Activated CD4-positive, alpha-beta T cell treated with anti-CD3 and anti-CD28 coated beads, Interleukin-2, amount 50 U/mL, for 48 hours (primary cell): ENCODE measurements at places on chromosomes 13 and 19.

GRCh38 chr13:79722885-79723445 lies 242.0 kb downstream of the NDFIP2 start:
- no peak for DNase-seq

- DNase-seq, result no peak
Measured at GRCh38 chr13:63455938-63456337, 2040.3 kb upstream of the PCDH20 start.

DNA sequence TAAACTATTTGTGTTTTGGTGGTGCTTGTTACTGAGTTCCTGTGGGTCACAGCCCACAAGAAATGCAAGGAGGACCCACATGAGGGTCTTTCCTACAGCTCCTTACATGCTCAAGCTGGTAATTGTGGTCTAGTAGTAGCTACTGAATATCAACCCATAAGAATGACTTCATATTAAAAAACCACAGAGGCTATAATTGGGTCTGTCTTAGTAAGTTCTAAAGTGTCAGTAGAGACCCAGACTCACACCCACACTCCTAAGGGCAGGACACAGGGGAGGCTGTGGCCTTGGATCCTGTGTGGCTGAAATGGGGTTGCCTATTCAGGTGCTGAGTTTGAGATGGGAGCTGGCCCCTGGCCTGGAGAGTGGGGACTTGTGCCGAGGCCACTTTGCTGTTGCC lies 19.6 kb downstream of the TFDP1 start:
- DNase-seq, result no peak

- no peak for DNase-seq
Measured at GRCh38 chr19:7792281-7792680, 29.2 kb downstream of the CLEC4M start.

DNA sequence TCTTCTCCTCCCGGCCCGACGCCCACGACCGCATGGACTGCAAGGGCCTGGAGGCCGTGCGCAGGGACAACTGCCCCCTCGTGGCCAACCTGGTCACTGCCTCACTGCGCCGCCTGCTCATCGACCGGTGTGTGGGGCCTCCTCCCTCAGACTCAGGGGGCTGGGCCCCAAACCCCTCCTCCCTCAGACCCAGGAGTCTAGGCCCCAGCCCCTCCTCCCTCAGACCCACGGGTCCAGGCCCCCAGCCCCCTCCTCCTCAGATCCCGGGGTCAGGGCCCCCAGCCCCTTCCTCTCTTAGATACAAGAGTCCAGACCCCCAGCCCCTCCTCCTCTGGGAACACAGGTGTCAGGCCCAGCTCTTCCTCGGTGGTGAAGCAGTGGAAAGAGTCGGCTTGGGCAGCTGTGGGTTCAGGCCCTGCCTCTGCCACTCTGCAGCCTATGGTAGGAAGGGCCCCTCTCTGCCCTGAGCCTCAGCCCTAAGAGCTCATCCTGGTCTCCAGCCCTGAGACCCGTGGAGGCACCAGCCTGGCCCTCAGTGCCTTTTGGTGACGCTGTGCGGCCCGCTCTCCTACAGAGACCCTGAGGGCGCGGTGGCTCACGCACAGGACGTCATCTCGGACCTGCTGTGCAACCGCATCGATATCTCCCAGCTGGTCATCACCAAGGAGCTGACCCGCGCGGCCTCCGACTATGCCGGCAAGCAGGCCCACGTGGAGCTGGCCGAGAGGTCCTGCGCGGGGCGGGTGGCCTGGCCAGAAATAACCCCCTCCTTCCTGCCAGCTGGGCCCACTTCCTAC lies 3.7 kb upstream of the SPIB start:
- DNase-seq, result peak; percentile 82

DNA sequence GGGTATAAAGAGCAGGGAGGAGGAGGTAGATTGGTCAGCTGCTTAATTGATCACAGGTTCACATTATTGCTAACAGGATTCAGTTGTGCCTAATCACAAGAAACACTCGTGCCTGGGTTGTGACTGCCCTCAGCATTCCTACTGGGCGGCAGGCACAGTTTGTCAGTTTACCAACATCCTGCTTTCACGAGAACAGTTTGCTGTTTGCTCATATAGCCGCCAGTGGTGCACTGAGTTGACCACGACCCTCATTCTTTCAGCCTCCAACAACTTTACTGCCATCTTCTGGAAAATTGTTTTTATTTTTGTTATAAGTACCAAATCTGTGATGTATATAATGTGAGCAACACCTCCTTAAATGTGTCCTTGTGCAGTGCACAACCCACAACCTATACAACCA lies 16.2 kb upstream of the IFT88 start:
- DNase-seq, result no peak

- no peak for DNase-seq
Measured at GRCh38 chr13:111304603-111305289, 15.7 kb upstream of the TEX29 start.

DNA sequence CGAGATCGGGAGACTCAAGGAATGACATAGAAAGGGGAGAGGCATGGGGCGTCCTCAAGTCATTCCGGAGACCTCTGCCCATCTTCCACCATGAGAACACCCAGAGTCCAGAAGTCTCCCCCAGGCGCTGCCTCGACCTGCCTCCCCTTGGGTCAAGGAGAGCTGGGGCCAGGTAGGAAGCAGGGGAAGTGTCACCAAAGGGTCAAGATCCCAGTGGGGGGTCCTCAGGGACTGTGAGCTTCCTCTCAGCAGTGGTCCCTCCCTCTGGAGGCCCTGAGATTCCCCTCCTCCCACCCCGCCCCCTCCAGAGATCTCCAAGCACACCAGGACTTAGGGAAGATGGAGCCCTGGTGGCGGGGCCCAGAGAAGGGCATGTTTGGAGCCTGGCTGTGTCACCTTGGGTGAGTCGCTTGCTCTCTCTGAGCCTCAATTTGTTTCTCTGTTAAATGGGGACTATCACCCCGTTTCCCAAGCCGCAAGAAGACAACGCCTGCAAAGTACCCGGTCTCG lies 919 bp downstream of the DACT3 start:
- DNase-seq, result peak; percentile 20

DNA sequence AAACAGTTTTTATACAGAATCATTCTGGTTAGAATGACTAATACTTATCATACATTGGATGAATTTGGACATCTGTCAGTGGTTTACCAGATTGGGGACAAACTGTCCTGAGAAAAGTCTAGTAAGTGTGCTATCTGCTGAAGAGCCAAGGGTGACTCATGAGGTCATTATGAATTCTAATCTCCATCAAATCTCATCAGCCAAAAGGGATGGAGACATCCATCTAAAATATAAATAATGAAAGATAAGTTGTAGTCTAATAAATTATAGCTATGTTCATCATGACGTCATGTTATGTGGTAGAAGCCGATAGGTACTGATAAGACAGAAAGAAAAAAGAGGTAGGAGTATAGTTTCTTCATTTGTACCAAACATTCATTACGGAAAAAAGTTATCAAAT lies 804.4 kb downstream of the PCDH9 start:
- DNase-seq, result no peak

DNA sequence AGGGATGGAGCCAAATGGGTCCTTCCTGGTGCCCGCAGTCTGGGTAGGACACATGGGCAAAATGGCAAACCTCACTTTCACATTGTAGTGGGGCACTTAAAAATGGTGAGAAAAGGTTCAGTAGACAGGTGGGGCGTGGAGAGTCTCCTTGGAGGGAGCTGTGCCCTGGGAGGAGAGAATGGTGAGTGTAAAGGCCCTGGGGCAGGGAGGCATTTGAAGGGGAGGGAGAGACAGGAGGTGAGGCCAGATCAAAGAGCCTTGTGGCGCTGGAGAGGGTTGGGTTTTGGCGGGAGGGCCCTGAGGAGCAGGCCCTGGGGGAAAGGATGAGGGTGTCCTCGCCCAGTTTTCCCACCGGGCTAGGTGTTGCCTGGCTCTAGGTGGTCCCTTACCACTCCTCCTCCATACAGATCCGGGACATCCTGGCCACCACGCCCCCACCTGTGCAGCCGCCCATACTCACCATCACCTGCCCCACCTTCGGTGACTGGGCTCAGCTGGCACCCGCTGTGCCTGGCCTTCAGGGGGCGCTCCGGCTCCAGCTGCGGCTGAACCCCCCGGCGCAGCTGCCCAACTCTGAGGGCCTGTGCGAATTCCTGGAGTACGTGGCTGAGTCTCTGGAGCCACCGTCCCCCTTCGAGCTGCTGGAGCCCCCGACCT lies 6.3 kb downstream of the MAP1S start:
- DNase-seq, result no peak

- peak; percentile 18 for DNase-seq
Measured at GRCh38 chr19:17948514-17948900, 15.7 kb downstream of the CCDC124 start.

GRCh38 chr19:55601084-55601483 lies 996 bp downstream of the ZNF524 start:
- no peak for DNase-seq

GRCh38 chr19:30625947-30626625 lies 253.9 kb downstream of the ZNF536 start:
- DNase-seq, result no peak

DNA sequence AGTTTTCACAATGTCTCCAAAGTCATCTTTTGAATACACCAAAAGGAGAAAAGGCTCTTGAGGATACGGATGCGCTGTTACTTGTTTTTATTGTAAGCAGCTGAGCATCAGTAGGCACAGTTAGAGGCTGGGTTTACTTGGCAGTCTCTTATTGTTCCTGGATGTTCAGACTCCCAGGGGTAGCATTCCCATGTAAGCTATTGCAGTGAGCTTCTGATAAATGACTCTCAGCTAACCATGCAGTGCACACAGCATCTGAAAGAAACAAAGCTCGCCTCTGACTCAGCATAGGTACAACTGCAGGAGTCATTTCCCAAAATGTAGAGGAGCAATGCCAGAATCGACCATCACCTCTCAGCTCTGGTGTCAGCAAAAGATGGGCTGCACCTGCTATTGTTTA lies 84.8 kb downstream of the DCT start:
- DNase-seq, result no peak

- DNase-seq, result no peak
Measured at GRCh38 chr13:102584434-102584833, 12.4 kb upstream of the TPP2 start.

- no peak for DNase-seq
Measured at GRCh38 chr13:101985321-101985720, 416.5 kb downstream of the FGF14 start.

DNA sequence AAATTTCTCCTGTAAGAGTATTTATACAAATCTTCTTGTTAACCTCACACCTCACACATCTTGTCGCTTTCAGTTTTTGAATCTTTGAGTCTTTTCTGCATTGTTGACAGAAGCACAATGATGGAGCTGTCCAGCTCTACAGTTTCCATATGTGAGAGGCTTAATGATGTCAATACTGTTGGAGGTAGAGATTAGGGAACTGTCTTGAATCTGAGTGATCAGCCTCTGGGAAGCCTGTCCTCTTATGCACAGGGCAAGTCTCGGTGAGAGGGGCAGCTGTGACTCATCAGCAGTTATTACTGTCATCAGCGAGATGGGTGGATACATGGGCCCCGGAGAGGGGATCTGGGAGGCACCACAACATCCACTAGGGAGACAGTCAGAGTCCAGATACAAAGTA lies 4.6 kb upstream of the ITGBL1 start:
- DNase-seq, result no peak

DNA sequence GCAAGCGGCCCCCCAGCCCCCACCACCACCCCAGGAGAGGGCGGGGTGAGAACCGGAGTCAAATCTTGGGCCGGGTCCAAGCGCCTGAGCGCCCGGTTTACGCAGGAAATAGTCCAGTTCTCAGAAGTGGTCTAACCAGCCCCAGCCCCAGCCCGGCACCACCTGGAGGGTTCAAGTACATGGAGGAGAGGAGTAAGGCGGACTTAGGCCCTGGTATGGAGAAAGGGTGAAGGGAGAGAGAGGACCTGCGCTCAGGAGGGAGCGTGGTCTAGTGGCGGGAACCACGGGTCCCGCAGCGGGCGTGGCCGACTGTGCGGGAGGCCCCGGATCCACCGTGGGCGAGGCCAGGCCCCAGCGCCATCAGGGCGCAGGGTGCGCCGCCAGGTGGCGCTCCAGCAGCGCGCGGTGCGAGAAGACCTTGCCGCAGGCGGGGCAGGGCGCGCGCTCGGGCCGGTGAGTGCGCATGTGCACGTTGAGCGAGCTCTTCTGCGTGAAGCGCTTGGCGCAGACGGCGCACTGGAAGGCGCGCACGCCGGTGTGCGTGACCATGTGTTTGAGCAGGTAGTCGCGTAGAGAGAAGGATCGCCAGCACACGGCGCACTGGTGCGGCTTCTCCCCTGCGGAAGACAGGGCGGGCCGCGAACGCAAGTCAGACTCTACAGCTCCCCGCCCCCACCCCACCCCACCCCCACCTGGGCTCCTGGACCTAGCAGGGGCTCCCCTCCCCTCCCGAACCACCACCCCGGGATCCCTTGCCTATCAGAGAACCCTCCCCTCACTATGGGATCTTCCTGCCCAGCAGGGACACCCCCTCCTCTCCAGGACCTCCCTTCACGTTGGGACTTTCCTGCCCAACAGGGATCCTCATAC lies 2.1 kb upstream of the SLC27A5 start:
- DNase-seq, result peak; percentile 97

DNA sequence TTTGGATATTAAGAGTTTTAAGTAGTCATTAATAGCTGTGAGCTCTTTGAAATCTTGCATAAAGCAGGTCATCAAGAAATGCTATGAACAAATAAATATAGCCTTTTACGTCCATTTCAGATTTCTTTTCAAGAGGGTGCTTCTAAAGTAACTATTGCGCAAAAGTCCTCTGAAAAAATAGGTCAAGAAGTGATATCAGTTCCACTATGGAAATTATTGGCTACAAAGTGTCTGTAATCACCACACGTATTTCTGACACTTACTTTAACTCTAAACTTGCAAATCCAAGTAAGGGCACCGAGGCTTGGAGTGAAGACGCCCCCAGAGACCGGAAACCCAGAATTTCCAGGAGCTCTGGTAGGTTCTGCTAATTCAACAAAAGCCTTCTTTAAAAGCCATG lies 44.9 kb upstream of the STARD13 start:
- DNase-seq, result no peak

DNA sequence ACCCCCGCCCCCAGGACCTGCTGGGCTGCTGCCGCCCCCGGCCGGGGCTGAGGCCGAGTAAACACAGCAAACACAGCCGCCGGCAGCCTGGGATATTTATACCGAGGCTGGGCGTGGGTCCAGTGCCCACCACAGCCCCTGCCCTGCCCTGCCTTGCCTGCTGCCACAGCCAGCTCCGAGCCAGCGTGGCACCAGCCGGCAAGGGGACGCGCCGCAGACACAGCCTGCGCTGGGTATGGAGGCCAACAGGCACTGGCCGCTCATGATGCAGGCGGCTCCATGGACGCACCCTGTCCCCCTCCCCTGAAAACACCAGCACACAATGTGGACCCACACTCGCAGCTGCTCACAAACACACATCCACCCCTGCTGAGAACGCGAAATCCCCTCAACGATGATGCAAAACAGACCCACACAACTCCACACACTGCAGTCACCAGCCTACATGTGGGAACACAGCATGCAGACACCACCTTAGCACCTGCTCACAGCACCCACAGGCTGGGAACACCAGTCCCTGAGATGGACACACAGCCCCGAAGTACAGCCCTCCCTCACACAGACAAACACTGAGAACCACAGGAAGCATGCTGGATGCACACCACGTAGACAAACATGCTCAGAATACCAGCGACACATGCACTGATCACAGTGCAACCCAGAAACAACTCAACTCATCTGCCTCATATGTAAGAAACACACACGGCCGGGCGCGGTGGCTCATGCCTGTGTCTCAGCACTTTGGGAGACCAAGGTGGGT lies 16.2 kb downstream of the CCDC97 start:
- DNase-seq, result no peak

- no peak for DNase-seq
Measured at GRCh38 chr19:11806354-11807098, 7.5 kb upstream of the ZNF440 start.

GRCh38 chr13:62973804-62974203 lies 1558.2 kb upstream of the PCDH20 start:
- no peak for DNase-seq

- DNase-seq, result no peak
Measured at GRCh38 chr13:32588736-32589135, 2.5 kb downstream of the PDS5B start.

- no peak for DNase-seq
Measured at GRCh38 chr13:46085737-46086136, 19.1 kb downstream of the CPB2 start.
